ENCODE measurements at places on chromosomes 11 and 22.

DNA sequence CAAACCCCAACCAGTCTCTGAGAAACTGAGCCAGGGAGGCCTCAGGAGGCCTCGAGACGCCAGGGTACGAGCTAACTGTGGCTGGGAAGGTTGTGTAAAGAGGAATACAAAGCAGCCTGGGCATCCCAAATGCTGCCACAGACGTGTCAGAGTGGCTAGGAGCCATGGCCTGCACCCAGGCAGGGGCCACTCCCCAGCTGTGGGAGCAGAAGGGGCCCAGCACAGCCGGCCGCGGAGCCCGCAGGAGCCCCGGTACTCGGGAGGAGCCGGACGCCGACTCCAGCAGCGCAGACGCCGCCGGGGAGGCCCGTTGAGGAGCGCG is 349.8 kb upstream of the B3GAT1 start:
- no peak for DNase-seq

DNA sequence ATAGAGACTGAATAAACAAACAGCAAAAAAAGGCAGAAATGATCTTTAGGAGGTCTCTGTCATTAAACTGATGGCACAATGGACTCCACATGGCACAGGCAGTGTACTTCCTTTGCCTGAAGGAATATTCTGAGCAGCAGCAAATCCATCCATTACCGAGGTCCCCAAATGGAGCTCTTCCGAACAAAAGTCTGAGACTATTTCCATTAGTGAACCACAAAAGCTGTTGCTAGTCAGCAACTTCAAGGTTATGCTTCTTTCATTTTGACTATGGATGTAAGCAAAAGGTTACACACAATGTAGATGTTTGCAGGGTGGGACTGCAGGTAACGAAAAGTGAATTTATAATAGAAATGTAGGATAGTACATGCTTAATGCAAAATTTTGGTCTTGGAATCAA is 14.5 kb downstream of the NARS2 start:
- DNase-seq, result no peak

DNA sequence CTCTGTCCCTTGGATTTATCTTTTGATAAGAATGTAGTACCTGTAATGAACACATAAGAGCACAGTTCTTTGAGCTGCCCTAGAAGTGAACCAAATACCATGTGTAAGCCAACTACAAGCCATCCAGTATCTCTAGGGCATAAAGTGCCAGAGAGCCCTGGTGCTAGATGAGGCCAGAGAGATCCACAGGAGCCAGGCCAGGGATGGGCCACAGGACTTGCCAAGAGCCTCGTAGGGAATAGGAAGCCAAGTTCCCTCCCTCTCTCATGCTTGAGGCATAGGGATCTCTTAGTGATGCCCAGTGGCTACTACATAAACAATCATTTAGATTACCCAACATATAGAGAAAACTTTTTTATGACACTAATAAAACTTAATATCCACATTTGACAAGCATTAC is 64.8 kb upstream of the FAR1 start:
- DNase-seq, result no peak

DNA sequence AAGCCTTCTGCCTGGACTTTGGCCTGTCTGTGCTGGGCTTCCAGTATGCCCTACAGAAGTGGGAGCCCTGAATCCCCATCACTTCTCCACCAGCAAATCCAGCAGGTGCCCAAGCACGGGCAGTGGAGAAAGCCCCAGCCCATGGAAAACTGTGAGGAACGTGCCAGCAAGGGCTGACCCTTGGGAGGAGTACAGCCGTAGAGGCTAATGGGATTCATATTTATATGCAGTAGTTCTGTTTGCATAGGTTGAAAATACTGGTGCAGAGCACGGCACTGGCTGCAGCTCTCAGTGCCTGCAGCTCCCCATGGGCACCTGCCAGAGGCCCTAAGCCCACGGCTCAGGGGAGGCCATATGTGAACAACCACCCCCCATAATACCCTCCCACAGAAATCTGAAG is 10.1 kb downstream of the NAGA start:
- no peak for DNase-seq

- no peak for DNase-seq
Observed at GRCh38 chr11:36097219-36097650, 153.4 kb downstream of the LDLRAD3 start.

GRCh38 chr11:89667001-89667400 is 43.1 kb upstream of the TRIM77 start:
- peak; percentile 23 for DNase-seq

- DNase-seq, result no peak
Observed at GRCh38 chr11:2149864-2150847, 10.9 kb downstream of the INS start.

DNA sequence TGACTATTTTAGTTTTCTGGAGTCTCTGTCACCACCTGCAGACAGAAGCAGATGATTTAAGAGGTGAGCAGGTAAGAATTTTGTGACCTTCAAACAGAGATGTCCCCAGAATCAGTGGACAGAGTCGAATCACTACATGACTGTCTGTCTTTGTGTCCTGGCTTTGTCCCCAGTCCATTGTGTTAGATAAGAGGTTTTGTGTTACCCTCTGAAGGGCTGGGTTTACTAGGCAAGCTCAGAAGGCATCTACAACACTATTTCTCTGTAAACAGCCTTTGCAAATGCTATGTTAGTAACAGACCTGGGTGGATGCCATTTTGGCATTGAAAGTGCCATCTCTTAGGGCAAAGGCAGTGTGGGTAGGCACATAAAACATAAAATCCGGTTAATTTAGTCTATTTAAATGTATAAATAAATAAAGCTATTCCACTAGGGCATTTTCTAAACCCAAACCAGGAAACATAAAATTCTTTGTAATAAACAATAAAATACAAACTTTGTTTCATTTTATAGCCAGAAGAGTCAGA is 40.3 kb upstream of the CADM1 start:
- no peak for DNase-seq

- no peak for DNase-seq
Observed at GRCh38 chr11:122038543-122038942, 77.5 kb downstream of the BLID start.

DNA sequence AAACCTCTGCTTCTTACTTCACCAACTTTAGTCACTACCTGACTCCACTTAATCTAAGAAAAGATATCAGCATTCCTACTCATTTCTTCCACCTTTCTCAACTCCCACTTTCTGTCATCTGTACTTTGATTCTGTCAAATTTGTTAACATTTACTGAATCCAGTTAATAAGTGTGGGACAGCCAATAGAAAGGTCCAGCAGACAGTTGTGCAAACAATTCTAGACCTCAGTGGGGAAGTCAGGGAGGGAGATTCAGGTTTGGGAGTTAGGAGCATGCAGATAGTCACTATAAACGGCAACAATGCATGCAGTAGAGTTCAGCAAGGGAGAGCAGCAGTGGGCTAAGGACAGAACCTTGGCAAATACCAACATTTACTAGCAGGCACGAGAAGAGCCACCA is 4.1 kb downstream of the FBXO3 start:
- no peak for DNase-seq

DNA sequence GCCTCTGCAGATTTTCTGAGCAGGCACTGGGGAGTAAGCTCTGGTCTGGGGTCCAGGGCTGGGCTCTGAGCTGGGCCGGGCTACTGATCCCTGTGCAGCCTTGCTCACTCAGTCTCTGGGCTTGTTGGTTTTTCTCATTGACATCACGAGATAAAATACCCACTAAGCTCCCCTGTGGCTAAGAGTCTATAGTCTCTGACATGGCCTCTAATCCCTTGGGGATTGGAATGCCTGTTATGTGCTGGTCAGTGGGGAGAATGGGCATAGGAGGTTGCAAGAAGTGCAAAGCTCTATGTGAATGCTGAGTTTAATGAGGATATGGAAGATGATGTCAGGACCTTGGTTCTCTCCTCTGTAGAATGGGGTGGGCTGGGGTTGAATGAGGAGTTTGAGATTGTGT is 23.3 kb downstream of the ELF5 start:
- no peak for DNase-seq

DNA sequence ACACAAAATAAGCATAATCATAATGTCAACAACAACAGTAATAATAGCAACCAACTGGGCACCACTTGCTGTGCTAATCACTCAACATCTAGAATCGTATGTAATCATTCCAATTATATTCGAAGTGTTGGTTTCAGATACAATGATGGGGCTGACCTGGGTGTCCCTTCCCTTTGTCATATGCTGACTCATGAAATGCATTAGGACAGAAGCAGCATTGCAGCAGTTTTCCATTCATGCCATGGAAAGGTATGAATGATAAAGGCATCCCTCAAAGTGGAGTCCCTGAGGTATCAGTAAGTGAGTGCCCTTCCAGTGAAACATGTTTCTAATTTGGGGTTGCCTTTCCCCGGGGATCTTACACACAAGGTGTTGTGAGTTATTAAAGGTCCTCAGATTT is 46.3 kb upstream of the ANO3 start:
- DNase-seq, result no peak

DNA sequence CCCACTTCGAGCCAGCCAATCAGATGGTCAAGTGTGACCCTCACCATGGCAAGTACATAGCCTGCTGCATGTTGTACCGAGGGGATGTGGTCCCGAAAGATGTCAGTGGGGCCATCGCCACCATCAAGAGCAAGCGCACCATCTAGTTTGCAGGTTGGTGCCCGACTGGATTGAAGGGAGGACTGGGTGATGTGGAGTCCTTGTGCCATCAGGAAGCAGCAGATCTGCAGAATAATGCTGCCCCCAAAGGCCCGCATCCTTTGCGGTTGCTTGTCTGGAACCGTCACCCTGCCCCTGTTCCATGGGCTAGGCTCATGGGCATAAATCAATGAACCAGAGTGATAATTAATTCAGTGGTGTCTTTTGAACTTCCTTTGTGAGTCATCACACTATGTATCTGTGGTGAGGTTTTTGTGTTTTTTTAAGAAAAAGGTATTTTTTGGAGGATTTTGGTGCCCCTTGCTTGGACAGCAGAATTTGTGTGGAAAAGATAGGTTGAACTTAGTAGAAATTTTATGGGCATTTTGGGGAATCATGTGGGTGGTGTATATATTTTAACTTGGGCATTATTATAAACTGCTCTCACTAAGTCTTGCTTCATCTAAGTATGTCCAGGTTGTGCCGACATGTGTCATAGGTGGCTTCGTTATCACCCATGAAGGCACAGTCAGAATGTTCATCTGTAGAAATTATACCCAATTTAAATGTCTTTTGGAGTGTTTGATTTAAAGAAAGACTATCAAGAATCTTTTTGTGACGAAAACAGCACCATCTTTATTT is 22.3 kb downstream of the LRRC74B start:
- no peak for DNase-seq
